ENCODE measurements at places on chromosomes 13 and 19.
A peak's percentile ranks its signal among the peaks of the same experiment; 100 is the strongest.

DNA sequence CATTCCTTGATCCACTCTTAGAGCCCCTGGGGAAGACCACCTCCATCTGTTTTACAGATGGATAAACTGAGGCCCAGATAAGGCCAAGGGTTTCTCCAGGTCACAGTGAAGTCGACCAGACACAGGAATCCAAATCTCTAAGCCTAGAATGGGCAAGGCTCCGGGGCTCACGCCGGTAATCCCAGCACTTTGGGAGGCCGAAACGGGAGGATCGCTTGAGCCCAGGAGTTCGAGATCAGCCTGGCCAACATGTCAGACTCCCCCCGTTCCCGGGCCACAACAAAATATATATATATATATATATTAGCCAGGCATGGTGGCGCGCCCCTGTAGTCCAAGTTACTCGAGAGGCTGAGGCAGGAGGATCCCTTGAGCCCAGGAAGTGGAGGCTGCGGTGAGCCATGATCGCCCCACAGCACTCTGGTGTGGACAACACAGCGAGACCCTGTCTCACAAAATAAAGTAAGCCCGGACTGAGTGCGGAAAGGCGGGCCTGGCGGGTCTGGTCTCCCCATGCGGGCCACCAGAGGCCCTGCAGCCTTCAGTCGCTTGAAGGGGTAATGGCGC, 615 bp upstream of the RPL13A start:
- no peak for DNase-seq

DNA sequence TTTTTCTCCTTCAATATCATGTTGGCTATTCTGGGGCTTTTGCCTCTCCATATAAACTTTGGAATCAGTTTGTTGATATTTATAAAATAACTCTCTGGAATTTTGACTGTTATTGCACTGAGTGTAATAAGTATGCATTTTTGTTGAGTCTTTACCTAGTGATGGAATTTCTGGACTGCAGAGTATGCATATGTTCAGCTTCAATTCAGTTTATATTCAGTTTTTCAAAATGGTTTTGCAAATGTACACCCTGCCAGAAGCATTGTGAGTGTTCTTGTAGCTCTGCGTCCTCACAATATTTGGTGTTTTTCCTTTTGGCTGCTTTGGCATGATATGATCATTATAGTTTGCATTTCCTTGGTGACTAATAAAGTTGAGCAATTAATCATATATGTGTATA, 43.1 kb downstream of the RASL11A start:
- DNase-seq = no peak

DNA sequence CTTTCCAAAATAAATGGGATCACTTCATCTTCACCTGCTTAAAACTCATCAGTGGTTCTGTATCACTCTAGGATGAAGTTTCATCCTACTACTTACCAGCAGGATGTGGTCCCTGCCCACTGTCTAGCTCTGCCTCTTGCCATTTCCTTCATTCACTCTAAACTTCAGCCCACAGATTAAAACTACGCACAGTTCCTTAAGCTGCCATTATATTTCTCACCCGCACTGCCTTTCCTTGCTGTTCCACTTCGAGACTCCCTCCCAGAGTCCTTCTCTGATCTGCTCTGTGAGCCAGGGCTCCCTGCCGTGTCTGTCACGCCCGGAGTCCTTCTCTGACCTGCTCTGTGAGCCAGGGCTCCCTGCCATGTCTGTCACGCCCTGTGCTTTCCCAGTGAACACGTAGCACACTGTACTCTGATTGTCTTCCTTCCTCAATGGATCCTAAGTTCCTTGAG, 52.0 kb upstream of the NPAS1 start:
- no peak for DNase-seq

GRCh38 chr19:41926028-41926762, 2.1 kb downstream of the ERFL start:
- DNase-seq = no peak

DNA sequence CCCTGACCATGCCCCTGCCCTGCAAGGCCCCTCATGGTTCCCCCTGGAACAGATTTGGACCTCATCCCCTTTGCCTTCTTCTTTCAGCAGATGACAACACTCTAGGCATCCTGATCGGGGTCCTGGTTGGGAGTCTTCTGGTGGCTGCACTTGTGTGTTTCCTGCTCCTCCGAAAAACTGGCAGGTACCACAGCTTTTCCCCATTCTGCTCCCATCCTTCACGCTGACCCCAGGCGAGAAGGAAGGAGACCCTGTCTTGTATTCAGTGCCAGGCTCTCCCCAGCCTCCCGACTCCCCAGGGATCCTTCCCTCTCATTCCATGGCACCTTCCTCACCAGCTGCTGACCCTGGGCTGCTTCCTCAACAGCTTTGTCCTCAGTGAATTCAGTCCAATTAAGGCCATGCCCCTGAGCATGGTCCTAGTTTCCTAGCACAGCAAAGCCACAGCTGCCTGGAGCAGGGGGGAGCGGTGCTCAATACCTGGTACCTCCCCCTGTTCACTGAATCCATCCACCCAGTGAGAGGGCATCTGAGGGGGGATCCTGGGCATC, 8.4 kb downstream of the CEACAM21 start:
- DNase-seq = no peak

DNA sequence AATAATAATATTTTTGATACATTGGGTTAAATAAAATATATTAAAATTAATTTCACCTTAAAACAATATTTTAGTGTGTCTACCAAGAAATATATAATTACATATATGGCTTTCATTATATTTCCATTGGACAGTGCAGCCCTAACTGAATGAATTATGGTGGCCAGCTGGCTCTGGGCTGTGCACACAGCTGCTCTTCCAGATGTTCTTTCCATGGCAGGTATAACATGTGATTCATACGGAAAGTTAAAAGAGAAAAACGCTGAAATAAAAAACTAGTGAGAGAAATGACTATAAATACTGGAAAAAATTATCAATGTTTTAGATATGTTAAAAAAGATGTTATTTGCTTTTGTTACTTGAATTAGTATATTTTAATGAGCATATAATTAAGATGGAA, 216.3 kb downstream of the RGCC start:
- DNase-seq = no peak

- no peak for DNase-seq
These were observed 31.3 kb downstream of the UBL3 start for GRCh38 chr13:29819143-29819542.

- DNase-seq = peak; percentile 68
These were observed 14.4 kb downstream of the LEUTX start for GRCh38 chr19:39792999-39793546.

GRCh38 chr13:42538996-42539395, 35.0 kb upstream of the TNFSF11 start:
- DNase-seq = no peak

GRCh38 chr19:13597640-13598039, 91.4 kb upstream of the CACNA1A start:
- peak; percentile 72 for DNase-seq

GRCh38 chr13:101401196-101401595, 15.1 kb downstream of the NALCN start:
- no peak for DNase-seq

DNA sequence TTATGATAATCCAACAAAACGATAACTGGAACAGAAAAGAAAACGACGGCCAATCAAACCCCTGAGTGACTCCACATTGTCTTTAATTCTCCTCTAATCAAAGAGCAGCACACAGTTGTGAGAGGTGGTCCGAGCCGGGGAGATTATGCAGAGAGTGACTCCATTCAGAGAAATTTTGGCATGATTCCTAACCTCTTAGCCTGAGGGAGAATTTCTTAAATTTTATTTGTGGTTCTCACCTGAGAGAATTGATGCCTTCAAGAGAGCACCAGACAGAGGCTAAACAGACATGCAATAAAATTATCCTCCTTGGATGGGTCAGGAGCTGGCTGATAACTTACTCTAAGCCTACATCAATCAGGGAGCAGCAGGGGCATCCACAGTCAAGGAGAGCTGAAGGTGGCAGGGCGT, 310.0 kb upstream of the KLF12 start:
- DNase-seq = no peak

- no peak for DNase-seq
These were observed 31.0 kb upstream of the ATP11A start for GRCh38 chr13:112658808-112659207.

- DNase-seq = no peak
These were observed 22.1 kb downstream of the SPART start for GRCh38 chr13:36323951-36324566.

DNA sequence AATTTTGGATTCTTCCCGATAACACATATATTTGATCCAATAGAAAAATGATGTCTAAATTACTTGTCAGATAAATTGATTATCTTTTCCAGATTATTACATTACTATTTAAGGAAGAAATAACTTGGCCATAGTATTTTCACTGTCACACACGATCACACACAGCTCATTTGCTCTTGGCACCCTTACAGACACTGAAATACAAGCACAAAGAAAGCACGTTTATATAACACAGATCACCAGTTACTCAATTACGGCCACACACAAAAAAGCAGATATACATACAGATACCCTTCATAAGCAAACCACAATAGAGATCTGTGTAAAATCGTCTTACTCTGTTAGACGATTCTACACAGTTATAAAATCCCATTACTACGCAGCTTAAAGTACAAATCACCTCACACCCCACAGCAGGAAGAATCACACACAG, 716 bp upstream of the ZNF420 start:
- DNase-seq = no peak

- no peak for DNase-seq
These were observed 8.8 kb downstream of the OBI1 start for GRCh38 chr13:78649997-78650716.

DNA sequence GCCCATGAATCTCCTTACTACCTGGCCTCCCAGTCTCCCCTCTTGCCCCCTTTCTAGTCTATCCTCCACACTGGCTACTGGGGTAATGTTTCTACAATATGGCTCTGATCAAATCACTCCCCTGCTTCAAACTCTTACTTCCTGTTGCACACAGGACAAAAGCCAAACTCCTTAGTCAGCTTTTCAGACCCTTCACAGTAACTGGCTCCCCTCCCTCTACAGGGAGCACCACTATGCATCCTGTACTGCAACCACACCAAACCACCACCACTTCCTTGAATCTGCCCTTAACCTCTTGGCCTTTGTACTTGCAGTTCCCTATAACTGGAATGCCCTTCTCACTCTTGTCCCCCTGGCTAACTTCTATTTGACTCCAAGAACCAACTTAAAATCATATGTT, 32.2 kb downstream of the DEDD2 start:
- DNase-seq = no peak

DNA sequence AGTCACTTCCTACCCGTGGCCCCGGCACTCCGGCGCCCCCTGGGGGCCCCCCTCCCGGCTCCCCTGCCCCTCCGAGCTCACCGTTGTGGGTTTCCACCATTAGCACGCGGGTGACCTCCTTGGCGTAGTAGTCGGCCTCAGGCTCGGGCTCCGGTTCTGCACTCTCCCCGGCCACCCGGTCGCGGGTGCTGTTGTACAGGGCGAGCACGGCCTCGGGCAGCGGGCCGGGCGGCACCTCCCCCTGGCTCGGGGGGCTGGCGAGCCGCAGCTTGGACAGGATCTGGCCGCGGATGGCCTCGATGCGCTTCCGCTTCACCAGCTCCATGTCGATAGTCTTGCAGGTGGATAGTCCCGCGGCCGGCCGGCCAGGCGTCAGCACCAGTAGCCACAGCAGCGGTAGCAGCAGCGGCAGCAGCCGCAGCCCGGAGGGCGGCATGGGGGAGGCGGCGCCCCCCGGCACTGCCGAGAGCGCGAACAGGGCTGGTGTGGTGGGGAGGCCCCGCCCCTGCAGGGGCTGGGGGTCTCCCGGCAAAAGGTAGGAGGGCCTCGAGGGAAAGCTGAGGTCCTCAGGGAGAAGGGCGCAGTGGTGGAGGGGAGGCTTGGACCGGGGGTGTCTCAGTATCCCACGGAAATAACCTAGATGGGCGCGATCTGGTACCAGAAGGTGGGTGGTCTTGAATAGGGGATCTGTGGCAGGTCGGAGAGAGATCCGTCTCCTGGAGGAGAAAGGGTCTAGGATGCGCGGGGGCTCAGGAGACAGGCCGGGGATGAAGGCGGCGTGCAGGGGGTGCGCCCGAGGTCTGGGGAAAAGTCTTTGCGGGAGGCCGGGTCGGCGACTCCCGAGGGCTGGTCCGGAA, 885 bp downstream of the TGFB1 start:
- peak; percentile 58 for DNase-seq

DNA sequence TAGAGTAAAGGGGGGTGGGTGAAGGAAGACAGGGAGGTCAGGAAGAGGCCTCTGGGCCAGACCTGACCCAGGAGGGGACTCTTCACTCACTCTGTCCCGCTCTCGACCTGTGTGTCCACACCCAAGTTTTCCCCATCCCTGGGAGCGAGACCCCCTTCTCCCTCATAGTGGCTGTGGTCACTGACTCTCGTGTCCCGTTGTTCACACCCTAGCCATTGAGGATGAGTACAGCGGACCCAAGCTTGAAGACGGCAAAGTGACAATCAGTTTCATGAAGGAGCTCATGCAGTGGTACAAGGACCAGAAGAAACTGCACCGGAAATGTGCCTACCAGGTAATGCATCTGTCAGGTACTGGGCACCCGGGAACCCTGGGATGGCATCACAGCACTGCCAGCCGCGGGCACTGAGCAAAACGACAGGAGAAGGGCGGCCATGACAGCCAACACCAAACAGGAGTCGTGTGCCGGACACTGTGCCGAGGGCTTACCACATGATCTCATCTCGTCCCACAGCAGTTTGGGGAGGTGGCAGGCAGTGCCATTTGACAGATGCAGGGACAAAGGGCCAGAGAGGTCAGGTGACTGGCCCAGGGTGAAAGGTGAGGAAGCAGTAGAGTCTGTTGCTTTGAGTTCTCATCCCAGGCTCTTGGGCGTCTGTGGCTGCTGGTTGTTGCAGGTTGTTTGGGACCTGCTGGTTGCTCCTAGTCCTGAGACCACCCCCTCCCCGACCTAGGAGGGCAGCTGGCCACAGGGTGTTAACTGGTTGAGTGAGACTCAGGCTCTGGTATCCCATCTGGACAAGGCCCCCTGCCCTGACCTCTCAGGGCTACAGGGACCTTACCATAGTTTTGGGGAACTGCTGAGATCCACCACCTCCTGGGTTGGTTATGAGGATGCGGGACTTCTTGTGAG, 29.6 kb downstream of the PPP5C start:
- no peak for DNase-seq

GRCh38 chr13:102868366-102868936, 22.6 kb downstream of the ERCC5 start:
- DNase-seq = no peak

DNA sequence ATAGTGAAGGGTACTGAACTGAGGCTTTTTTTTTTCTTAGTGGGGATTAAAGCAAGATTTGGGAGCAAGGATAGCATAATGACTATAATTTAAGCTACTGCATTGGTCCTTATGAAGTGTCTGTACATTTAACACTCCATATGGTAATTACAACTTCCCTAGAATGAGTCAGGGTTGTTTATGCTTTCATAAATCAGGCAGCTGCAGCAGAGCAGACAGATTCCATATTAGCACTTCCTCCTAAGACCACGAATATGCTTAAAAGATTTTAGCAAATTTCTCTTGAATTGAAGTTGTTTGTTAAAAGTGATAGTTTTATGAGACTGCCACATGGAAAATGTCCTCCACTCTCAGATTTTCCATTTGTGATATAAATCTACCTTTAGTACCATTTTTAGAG, 401.1 kb upstream of the SPRY2 start:
- no peak for DNase-seq

GRCh38 chr19:16586991-16587832, 15.0 kb upstream of the SLC35E1 start:
- no peak for DNase-seq

Measured in GM18507 (cell line).